ENCODE measurements at places on chromosomes 13 and 19.

- no peak for DNase-seq
These were observed 5.2 kb upstream of the ZNF628 start for GRCh38 chr19:55471266-55471665.

- peak; percentile 37 for DNase-seq
These were observed 1395.8 kb downstream of the SLITRK5 start for GRCh38 chr13:89066868-89067466.

DNA sequence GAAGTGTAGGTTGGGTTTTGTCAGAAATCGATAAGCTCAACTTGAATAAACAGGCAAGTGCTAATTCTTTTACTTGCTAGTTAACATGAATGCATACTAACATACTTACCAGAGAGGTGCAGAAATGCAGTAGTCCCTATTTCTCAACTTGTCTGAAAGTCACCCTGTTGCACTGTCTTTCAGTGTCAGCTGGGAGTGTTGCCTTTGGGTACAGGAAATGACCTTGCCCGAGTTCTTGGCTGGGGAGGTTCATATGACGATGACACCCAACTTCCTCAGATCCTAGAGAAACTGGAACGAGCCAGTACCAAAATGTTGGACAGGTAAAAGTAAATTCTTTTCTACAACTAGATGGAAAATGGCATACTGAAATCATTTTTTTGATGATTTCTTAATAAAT lies 103.5 kb upstream of the AKAP11 start:
- no peak for DNase-seq

GRCh38 chr19:22735911-22736645 lies 47.9 kb downstream of the ZNF99 start:
- no peak for DNase-seq

DNA sequence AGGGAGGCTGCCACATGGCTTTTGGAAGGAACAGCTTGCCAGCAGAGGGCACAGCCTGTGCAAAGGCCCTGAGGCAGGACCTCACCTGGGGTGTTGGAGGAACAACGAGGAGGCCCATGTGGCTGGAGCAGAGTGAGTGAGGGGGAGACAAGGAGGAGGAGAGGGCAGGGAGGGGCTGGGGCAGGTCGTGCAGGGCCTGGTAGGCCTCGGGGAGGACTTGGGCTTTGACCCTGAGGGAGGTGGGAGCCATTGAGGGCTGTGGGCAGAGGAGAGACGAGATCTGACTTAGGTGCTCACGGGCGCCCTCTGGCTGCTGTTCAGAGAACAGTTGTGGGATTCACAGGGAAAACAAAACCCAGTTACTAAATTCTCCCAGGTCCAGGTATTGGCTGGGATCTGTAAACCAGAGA lies 25.2 kb downstream of the ZNRF4 start:
- DNase-seq: peak; percentile 26

GRCh38 chr13:44605275-44605674 lies 29.1 kb upstream of the TSC22D1 start:
- no peak for DNase-seq

DNA sequence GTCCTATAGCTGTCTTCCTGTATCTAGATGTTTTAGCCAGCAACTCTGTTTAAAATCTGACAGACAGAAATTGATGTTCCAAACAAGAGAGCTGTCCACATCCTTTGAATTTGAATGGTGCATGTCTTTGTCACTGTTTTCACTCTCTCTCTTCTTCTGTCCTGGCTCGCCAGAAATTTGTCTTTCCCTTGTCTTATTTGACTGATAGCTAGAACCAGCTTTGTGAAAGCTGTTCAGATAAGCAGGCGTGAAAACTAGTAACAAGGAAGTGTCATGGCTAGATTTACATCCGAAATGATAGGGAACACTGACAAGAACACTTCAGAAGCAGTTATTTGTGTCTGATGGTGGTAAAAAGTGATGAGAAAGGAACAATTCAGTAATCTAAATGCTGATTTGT lies 354.9 kb upstream of the SLITRK1 start:
- no peak for DNase-seq

- DNase-seq: no peak
These were observed 1047.9 kb upstream of the SLC10A2 start for GRCh38 chr13:104114101-104114500.

- DNase-seq: no peak
These were observed 1308.4 kb downstream of the SLITRK5 start for GRCh38 chr13:88979465-88980175.

- no peak for DNase-seq
These were observed 618.0 kb downstream of the DACH1 start for GRCh38 chr13:71249011-71249410.

GRCh38 chr13:40221131-40221459 lies 445.3 kb downstream of the FOXO1 start:
- DNase-seq: no peak

DNA sequence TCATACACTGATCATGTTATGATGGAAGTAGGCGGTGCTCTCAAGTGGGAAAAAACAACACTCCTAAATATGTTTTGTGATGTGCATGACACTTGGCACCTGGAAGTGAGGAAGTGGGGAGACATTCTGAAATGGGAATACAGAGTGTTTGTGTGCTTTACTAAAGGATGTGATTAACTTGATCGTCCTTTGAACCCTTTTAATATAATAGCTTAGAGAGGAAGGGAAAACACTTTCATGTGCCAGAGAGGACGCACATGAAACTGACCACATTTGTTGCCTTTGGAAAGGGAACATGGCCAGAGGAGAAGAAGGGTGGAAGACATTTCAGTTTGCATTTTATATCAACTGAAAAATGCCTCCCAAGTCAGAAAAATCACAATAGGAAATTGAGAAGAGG lies 31.4 kb downstream of the SMAD9 start:
- DNase-seq: no peak

- DNase-seq: no peak
These were observed 41.1 kb downstream of the B3GLCT start for GRCh38 chr13:31240921-31241320.

GRCh38 chr13:110648146-110648819 lies 32.9 kb downstream of the NAXD start:
- no peak for DNase-seq

GRCh38 chr13:44128552-44129001 lies 245.0 kb upstream of the SERP2 start:
- no peak for DNase-seq

- DNase-seq: no peak
These were observed 8.7 kb upstream of the KLF2 start for GRCh38 chr19:16315825-16316505.

DNA sequence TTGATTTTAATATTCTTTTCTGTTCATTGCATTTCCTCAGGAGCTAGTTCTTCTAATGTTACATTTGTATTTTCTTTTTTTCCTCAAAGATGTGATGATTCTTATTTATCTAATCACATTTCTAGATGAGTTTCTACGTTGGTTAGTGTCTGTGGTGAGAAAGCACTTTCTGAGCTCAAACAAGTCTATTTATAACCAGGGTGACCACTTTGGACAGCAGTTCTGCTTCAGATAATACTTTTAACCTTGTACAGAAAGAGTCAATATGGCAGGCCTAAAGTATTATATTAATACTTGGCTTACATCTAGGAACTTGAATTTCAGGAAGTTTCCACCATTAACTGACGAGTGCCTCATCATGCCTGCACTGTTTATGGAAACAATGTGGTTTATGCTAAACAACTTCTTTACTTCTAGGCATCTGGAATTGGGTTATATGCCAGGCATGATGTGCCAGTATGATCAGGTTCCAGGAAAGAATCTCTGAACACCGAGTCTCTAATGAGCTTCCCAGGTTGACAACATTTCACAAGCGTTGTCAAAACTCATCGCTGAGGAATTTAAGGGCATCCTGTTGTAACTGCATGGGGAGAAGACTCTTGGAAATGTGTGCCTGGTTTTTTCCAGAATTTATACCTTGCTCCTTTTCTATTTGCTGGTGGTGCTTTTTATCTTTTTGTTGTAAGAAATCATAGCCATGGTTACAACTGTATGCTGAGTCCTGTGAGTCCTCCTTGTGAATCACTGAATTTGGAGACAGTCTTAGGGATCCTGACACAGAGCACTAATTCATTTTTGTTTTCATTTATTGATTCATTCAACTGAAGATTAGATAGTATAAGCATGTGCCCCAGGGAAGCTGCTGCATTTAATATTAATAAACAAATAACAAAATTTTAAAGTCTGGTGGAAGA lies 344.4 kb upstream of the PCDH9 start:
- no peak for DNase-seq

DNA sequence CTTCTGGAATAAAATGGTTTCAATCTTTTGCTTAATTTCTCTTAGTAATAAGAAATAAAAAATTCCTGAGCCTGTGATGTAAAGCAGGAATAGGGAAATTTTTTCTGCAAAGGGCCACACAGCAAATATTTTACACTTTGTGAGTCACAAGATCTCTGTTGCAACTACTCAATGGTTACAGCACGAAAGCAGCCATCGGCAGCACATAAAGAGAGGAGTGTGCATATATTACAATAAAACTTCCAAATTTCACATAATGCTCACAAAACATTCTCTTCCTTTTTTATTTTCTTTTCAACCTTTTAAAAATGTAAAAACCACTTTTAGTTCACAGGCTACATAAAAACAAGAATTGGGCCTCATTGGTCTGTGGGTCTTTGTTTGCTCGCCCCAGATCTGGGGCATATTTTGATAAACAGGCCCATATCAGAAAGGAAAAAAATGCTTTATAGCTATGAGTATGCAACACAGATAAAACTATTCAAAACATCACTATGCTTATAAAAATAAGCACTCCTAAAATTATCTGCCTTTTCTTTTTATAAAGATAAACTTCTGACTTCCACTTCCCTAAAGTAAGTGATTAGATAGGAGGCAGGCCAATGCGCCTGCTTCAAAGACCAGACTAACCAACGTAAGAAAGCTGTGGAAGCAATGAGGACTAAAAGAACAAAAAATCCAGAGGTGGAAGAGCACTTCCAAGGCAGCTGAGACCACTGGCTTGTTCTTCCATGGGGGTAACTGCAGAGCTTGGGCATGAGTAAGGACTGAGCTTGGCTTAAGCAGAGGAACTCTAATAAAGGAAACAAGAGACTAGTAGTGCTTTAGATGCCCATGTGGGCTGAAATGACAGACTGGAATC lies 26.5 kb downstream of the MYCBP2 start:
- no peak for DNase-seq

DNA sequence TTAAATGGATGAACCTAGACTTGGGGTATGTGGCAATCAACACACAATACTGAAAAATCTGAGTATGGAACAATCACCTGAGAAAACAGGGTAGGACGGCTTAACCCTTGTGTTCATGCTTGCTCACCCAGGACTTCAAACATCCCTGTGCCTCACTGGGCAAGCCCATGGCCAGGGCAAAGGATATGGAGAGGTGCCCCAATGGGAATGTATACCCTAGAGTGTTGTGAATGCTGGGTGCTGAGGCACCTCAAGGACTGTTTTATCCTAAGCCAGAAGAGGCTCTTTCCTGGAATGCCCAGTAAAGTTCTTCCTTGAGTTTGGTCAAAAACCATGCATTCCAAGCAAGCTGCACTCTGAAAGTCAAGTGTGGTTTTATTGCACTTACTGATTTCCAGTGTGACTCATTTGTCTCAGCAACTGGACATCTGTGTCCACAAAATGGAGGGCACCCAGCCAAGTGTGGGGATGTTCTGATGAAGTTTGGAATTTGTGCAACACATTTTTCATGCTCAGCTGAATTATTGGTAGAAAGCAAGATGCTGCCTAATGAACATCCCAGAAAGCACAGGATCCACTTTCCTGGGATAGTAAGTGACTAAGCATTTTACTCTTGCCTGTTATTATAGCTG lies 531.3 kb downstream of the RFC3 start:
- DNase-seq: no peak

DNA sequence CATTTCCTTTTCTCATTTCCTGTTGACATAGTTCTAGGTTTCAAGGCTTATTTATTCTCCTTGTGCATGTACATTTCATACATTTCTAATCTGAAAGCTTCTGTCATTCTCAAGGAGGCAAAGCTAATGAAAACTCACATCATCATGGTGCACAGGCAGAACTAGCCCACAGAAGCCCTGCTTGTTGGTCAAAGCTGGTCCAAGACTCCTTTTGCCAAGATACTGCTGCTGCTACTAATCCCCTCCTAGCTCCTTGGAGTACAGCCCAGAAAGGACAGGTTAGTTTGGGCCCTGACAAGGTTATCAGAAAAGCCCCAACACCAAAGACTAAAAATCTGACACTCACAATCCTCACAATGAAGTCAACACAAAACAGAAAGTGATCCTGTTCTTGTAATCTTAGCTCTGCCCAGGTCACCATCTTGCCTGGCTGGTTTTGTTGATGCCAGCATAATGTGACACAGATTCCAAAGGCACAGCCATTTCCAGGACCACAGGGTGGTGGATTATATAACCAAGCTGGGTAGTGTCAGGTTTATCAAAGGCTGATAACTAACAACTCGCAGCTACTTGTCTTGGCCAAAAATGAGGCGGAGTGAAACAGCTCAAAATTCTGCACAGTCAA lies 417.4 kb downstream of the NDFIP2 start:
- no peak for DNase-seq

- peak; percentile 67 for DNase-seq
These were observed at the start of gene TTC9B for GRCh38 chr19:40217934-40218890. TTC9B (minus strand) TSS chr19:40218384; CDS start chr19:40218381, 3 bp downstream.

DNA sequence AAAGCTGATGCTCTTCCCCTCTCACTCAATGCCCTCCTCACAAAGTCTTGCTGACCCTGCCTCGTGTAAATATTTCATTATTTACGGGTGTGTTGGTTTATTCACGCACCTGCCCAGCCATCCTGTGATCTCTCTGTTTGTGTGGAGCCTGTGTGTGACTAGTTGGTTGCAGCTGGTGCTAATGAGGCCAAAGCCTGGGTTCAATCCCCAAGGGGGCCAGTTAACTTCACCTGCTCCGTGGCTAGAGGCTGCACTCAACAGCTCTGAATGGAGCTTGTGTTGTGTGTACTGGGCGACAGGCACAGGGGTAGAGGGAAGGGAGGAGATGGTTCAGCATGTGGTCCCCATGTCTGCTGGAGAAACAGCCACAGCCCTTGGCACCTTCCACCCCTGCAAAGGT lies 109.5 kb downstream of the DNAJC15 start:
- no peak for DNase-seq

DNA sequence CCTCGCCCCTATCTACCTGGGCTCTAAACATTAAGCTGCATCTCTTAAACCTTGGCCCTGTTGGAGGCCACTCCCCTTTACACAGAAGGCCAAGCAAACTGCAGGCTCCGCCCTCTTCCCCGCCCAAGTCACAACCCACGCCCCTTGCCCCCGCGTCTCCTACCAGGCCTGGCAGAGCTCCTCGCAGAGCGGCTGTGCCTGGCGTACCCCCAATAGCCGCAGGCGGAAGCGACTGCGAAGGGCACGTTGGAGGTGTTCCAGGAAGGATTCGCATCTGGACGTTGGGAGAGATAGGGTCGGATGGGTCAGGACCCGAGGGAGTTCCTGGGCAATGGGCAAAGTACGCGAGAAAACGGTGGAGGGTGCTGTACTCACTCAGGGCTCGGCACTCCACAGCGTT lies 5.9 kb downstream of the RTBDN start:
- DNase-seq: peak; percentile 61

GRCh38 chr19:35860436-35860817 lies 3.7 kb downstream of the KIRREL2 start:
- DNase-seq: no peak

All from activated CD8-positive, alpha-beta T cell treated with anti-CD3 and anti-CD28 coated beads, Interleukin-2, amount 10 ng/mL, durations not matched to agents 7 days and 5 days (primary cell).